Hypothalamus (tissue), 51 donors: ENCODE measurements at places on chromosomes 2 and 18.

GRCh38 chr2:44651974-44652373, 289.5 kb upstream of the SIX3 start:
- no peak for DNase-seq

GRCh38 chr2:30443081-30443480, 4.0 kb upstream of the LCLAT1 start:
- DNase-seq: no peak

GRCh38 chr2:74407682-74408081, 13.7 kb downstream of the C2orf81 start:
- no peak for DNase-seq

DNA sequence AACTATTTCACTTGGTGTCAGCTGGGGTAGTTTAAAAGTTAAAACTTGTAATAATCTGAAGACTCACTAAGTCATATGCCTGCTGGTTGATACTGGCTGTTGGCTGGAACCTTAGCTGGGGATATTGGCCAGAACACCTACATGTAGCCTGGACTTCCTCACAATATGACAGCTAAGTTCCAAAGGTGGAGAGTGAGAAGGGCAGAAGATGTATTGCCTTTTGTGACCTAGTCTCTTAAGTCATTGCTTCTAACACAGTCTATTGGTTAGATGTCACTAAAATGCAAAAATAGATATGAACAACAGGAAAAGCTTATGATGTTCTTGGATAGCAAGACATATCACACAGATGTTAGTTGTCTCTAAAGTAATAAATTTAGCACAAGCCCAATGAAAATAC, 113.2 kb upstream of the CHAC2 start:
- no peak for DNase-seq

DNA sequence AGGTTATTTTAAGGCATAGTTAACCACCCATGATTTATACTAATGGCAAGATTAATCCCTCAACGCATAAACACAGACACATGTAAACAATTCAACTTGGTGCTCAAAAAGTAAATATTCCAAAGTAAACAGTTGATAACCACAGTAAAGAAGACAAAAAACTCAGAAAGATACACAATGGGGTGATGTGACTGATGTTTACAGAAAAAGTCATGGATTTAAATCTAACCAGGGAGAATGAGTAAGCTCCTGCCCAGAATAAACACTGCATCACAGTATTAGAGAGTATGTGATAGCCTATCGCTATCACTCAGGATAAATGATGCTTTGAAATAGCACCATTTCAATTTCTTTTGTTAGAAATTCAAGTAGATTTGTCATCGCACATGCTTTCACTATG, 49.3 kb downstream of the HIBCH start:
- DNase-seq: no peak

- no peak for DNase-seq
Measured at GRCh38 chr2:158969162-158969714, 798 bp downstream of the TANC1 start.

DNA sequence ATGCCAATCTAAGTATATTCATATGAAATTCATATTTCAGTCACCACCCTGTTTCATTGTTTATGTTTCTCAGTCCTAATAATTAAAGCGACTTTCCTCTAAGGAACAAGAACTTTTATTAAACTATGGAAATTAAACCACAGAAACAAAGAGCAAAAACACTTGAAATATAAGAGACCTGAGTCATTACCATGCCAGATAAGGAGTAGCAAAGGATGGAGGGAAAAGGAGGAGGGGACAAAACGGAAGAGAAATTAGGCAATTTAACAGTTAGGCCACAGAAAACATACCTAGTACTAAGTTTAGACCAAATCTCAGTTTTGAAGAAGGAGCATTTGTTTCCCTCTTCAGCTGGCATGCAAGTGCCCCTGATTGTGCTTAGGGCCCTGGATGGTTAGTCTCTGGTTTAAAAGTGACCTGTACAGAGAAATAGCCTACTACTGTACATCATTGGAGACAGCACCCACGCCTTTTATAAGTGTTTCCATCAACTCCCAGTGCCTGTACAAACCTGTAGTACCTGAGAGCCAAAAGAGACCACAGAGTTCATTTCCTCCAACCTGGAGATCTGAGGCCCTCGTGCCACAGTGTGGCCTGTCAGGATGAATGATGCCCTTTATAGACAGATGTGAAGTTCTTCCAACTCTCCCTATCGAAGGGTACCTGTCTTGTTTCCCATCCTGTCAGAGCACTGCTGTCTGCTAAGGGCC, 74.5 kb downstream of the SPATS2L start:
- DNase-seq: no peak

DNA sequence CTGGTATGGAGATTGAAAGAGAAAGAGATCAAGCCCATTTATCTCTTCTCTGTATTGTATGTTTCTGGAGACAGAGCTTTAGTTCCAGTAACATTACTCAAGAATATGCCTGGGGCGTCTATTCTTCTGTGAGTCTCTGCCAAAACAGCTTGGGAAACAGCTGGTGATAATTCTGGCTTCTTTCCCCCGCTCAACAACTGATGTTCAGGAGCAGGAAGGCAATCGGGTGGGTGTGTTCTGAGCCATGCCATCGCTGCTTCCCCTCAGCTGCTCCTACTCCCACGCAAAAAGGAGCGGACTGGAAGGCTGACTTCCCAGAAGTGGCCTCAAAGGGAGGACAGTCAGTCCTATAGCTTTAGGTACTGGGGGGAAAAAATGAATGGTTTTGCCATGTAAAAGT, 695.1 kb downstream of the PLCL1 start:
- no peak for DNase-seq

GRCh38 chr2:30456579-30456978, 9.5 kb downstream of the LCLAT1 start:
- DNase-seq: no peak

DNA sequence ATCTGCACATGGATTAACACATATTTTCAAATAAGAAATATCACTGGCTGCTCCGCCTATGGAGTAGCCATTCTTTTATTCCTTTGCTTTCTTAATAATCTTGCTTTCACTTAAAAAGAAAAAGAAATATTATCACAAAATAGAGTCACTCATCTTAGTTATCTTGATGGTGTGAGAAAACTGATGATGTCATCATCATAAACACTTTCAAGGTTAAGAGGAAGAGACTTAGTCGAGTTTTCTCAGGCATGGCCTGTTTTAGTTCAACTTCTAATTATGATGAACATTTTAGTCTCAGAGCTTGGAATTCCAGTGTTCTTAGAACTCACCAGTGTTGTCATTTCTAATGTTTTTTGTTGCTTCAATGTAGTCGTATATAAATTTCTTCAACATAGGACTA, 506.1 kb downstream of the PTPRM start:
- no peak for DNase-seq

- no peak for DNase-seq
Measured at GRCh38 chr18:62702259-62702658, 13.1 kb upstream of the PHLPP1 start.

- no peak for DNase-seq
Measured at GRCh38 chr18:44901283-44901682, 220.6 kb downstream of the SETBP1 start.

DNA sequence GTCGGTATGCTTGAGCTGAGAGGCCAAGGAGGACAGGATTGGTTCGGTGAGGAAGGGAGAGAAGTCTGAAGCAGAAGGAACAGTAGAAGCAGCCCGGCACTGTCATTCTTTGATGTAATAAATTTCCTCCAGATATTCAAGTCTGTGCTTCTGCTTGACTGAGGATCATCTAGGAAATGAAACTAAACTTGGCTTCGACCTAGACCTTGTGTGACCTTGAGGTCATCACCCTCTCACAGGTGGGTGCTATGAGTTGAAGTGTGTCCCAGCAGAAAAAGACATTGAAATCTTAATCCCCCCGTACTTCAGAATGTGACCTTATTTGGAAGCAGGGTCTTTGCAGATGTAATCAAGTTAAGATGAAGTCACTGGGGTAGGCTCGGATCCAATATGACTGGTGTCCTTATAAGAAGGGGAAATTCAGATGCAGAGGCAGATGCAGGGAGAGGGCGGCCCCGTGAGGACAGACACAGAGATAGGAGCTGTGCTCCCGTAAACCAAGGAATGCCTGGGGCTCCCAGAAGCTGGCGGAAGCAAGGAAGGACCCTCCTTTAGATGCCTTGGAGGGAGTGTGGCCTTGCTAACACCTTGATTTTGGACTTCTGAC, 49.0 kb downstream of the PRKCE start:
- DNase-seq: no peak

DNA sequence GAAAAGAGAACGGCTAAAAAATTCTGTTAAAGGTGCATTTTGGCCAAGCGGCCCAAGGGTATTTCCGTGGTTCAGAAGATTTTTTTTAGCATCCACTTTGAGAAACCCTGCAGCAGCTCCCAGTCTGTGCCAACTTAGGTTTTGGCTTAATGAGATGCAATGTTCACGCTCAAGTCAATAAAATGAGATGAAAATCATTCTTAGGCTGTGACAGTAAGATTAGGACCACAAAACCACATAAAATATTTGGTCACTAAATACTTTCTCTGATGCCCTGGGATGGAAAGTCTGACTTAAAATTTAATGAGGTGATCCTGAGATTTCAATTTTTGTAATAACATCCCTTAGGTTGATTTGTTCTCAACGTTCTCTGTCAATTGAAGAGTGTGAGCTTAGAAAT, 74.2 kb upstream of the FHL2 start:
- DNase-seq: no peak

GRCh38 chr18:23398401-23398800, 54.7 kb upstream of the RIOK3 start:
- DNase-seq: no peak

- no peak for DNase-seq
Measured at GRCh38 chr2:140023291-140023690, 1243.1 kb upstream of the NXPH2 start.

DNA sequence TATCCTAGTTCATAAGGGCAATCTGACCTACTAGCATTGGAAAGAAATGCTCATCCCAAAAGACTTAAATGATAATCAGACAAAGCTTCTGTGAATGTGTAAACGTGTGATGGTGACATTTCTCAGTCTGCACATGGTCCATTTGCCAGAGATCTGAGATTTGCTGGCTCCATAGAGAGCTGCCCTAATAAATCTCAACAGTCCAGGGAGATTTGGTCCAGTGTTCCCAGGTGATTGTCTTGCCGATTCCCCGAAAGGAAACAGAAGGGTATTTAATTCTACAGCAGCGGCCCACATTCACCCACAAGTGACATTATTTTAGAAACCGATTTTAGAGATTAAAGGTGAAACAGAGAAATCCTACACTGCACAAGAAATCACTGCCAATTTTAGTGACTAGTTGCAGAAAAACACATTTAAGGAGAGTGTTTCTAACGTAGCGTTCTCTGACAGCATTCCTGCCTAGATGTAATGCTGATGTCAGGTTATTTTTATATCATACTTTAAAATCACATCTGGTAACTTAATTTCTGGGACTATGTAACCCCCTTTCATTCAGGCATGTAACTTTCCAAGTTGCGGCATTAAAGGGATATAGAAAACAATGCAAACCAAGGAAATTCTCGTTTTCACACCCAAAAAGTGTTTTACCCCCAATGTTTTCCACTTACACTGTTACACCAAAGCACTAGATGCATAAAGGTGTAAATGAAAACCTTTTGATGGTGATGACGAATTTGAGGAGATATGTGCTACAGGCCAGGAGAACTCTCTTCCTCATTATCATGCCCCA, 231.9 kb upstream of the FN1 start:
- DNase-seq: no peak

- no peak for DNase-seq
Measured at GRCh38 chr2:41697389-41697788, 350.4 kb upstream of the PKDCC start.

GRCh38 chr18:59518705-59519104, 159.6 kb upstream of the LMAN1 start:
- no peak for DNase-seq

DNA sequence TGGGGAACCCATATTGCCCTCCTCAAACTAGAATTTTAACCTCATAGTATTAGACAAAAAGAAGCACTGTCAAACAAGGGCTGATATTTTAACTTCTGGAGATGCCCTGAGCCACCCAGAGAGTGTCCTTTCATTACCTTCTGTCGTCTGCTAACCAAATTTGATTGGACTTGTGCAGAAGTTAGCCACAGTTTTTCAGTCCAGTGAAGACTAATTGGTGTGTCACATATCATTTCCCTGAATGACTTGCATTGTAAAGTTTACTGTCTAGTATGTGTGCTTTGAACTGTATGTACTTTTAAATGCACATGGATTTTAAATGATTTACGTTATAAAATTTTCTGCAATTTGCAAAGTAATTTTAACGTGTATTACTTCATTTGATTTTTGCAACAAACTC, 646.5 kb downstream of the SATB2 start:
- no peak for DNase-seq
